CD4-positive, alpha-beta T cell treated with Interferon gamma for 1 hour (primary cell): ENCODE measurements at places on chromosomes 5 and 9.

DNA sequence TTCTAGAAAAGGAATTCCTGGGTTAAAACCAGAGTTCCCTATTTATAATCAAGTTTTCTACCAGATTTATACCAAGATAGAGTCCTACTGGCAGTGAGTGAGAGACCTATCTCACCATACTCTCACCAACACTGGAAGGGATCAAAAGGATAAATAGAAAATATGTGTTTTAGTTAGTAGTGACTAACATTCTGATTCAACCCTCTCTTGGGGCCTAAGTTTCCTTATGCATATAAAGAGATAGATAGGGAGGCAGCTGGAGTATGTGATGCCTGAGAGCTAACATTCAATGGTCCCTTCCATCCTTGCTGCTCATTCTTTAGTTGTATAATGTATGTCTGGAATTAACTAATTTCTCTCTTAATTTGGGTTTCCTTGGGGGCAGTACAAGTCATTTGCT lies 32.0 kb downstream of the CKMT2 start:
- DNase-seq = no peak

- no peak for DNase-seq
Observed at GRCh38 chr9:37645903-37646506, 4.7 kb upstream of the FRMPD1 start.

GRCh38 chr5:100890461-100891008 lies 12.5 kb downstream of the ST8SIA4 start:
- DNase-seq = no peak

GRCh38 chr9:97534185-97534584 lies 32.7 kb downstream of the TMOD1 start:
- DNase-seq = no peak

DNA sequence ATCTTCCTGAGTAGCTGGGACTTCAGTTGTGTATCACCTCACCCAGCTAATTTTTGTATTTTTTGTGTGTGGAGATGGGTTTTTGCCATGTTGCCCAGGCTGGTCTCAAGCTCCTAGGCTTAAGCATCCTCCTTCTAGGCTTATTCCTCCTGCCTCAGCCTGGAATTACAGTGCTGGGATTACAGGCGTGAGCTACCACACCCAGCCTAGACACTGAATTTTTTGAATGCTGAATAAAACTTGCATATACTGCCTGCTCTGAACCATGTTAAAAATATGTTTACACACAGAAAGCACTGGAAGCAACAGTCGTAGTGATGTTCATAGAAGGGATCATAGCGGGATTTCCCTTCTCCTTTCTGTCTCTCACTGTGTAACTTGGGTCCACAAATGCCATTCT lies 121.3 kb upstream of the ICE1 start:
- no peak for DNase-seq

DNA sequence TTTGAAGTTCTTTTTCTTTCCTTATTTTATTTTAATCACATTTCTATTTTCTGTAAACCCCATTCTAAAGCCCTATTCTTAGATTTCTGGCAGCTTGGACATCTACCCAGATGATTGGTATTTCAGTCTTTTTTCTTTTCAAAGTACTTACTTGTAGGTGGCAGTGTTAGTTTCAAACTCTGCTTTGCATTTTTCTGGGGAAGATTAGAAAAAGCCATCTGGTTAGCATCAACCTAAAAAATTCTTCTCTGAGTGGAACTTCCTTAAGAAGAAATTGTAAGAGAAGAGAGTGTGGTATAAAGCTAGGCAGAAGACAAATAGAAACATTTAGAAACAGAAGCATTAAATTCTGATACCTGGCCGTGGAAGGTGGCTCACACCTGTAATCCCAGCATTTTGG lies 17.2 kb upstream of the TENT2 start:
- no peak for DNase-seq

GRCh38 chr9:10251490-10251889 lies 361.3 kb downstream of the PTPRD start:
- no peak for DNase-seq

GRCh38 chr9:35905051-35905781 lies 786 bp upstream of the HRCT1 start:
- DNase-seq = no peak

DNA sequence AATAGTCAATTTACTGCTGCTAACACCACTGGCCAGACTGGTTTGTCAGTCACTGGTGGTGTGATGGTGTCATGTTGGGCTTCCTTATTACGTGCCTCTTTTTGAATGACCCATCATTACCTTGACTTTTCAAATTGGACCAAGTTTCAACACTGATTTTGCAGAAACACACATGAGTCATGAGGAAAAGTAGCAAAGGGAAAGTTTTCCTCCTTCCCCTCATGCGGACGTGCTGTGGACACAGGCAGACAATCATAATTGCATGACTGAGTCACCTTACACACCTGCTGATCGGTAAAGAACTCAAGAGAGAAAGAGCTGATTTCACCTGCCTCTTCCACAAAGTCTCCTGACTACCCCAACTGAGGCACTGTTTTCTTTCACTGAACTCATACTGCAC lies 324.5 kb downstream of the ARRDC3 start:
- peak; percentile 6 for DNase-seq

- DNase-seq = peak; percentile 17
Observed at GRCh38 chr9:95552814-95553546, 36.2 kb upstream of the PTCH1 start.

GRCh38 chr5:87784311-87784710 lies 371.6 kb upstream of the CCNH start:
- no peak for DNase-seq

DNA sequence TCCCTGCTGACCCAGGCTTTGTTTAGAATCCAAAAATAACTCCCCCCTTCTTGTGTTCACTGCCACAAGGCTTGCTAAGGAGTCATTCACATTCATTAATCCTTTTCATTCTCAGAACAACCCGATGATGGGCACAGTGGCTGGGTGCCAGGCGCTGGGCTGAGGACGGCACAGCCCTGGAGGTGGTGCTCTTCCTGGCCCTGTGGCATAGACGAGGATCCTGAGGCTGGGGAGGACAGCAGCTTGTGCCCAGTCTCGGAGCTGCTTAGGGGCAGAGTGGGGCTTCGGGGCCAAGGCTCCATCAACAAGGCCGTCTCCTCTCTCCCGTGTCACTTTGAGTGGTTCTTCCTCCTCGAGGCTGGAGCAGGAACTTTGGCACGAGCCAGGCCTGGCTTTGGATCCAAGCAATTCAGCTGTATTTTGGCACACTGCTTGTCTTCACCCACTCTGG lies 166.7 kb downstream of the TTLL11 start:
- no peak for DNase-seq

- no peak for DNase-seq
Observed at GRCh38 chr5:177194268-177194667, 60.7 kb downstream of the NSD1 start.

GRCh38 chr5:119521232-119521631 lies 68.9 kb downstream of the HSD17B4 start:
- DNase-seq = no peak

DNA sequence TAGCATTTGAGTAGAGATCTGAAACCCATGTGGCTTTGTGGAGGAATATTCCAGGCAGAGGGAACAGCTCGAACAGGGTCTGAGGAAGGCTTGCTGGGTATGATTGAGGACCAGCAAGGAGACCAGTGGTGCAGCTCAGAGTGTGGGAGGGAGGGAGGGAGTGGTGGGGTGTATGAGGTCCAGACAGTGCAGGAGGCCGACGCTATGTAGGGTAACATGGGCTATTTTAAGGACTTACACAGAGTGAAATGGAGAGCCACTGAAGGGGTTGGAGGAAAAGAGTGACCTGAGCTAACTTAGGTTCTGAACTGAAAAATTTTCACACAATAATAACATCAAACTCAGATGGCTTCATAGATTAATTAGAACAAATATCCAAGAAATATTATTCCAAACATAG lies 41.9 kb downstream of the HMGXB3 start:
- no peak for DNase-seq

DNA sequence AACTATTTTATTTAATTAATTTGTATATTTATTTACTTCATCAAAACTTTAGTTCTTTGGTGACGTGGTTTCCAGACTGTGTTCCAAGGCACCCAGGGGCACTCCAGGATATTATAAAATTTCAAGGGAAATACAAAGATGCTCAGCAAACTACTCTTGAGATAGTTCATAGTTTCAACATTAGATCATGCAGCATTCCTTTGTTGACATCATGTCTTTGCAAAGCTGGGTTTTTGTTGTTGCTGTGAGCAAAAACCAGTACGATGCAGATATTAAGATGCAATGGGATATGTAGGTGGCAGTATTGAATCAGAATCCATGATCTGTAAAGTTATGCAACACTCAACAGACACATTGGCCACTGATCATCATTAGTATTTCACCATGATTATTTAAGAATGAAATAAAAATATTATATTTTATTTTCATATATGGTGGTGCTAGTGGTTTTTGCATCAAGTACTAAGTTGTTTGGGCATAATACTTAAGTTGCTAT lies 219.7 kb downstream of the ADCY2 start:
- no peak for DNase-seq

- peak; percentile 80 for DNase-seq
Observed at GRCh38 chr9:136807281-136808074, at the start of gene RABL6. Gene RABL6, plus strand, starts transcription at chr9:136807948. Its CDS starts 249 bp downstream, at chr9:136808197.
